ENCODE measurements at places on chromosomes 4 and X.

DNA sequence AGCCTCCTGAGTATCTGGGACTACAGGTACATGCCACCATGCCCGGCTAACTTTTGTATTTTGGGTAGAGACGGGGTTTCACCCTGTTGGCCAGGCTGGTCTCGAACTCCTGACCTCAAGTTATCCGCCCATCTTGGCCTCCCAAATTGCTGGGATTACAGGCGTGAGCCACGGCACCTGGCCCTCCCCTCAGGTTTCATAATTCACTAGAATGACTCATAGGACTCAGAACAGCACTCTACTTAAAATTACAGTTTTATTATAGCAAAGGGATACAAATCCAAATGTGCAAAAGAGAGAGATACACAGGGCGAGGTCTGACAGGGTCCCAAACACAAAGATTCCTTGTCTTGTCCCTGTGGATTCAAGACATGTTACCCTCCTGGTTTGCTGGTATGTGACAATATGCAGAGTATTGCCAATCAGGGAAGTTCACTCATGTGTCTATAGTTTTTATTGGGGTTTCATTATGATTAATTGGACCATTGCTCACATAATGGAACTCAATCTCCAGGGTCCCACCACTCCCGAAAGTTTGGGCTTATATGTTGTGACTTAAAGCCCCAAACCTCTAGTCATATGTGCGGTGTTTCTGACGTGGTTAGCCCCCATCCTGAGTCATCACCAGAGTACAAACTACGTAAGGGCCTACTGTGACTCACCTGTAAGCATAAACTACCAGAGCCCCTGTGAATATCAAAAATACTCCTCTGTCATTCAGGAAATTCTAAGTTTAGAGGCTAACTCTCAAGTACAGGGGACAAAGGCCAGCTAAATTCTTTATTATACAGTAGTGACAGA, 5.2 kb downstream of the YIPF6 start:
- DNase-seq: peak; percentile 53

DNA sequence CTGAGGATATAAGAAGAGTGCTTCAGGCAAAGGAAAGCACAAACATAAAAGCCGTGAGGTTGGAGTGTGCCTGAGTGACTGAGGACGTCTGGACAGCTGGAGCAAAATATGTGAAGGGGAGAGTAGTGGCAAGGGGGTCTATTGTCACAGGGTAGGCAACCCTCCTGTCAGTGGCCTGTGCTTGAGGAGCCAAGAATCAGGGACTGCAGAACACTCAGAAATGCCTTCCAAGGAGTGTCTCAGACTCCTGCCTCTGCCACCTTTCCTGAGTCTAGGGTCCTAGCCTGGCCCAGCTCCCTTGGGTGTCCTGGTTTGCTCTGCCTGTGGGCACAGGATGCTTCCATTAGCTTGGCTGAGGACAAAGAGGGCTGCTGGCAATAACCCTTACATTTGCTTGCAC, 152.5 kb upstream of the PJA1 start:
- no peak for DNase-seq

GRCh38 chrX:47091149-47091775, 13.0 kb downstream of the RGN start:
- no peak for DNase-seq

DNA sequence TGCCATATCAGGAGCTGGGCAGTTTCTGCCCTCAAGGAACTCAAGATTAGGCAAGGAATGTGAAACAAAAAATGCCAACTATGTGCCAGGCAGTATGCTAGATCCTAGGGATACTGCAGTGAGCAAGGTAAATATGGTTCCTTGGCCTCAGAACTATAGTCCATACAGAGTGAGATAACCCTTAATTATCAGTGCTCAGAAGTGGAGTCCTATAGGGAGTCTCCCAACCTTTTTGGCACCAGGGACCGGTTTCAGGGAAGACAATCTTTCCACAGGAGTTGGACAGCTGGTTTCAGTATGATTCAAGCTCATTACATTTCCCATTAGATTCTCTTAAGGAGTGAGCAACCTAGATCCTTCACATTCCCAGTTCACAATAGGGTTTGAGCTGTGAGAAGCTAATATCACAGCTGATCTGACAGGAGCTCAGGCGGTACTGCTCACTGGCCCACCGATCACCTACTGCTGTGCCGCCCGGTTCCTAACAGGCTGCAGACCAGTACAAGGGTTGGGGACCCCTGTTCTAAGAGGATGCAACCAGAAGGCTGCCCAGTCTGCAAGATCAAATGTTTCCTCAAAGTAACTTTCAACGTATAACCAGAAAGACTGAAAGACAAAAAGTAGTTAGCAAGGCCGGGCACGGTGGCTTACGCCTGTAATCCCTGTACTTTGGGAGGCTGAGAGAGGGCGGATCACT, 1.7 kb upstream of the SRP72 start:
- DNase-seq: no peak

DNA sequence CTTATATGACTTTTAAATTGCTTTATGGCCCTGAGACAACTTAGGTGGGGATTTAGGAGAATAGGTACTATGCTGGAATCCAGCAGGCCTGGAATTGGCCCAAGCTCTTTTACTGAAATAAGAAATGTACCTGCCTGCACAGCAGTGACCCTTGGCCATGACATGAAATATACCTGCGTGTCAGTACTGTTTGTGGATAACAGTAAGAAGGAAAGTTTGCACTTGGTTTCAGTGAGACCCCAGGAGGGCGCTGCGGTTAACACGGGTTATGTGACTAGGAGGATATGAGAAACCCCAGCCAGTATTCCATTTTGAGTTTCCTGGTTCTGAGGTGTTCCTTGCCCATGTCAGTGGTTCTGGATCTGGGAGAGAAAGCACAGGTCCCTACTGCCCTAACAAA, 5.3 kb downstream of the MTM1 start:
- DNase-seq: no peak

DNA sequence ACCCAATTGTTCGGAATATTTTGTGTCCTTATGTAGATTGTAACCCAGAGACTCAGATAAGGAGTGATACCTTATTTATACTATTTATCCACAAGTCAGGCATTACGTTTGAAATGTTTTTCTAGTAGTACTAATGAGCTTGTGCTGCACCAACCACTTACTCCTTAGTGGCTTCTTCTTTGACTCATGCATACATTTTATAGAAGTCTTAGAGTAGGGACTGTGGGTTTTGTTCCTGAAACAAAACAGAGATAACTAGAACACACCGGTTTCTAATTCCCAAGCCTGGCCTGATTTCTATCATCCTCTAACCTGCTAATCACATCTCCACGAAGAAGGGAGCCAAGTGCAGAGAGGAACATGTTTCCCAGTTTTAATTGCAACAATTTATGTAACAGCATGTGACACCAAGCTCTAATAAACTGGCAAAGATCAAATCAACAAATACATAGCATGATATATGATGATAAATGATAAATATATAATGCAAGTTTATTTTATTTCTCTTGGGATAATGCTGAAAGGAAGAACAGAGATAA, 32.3 kb downstream of the MGARP start:
- DNase-seq: no peak

All from CD4-positive, CD25-positive, alpha-beta regulatory T cell (primary cell).